ENCODE measurements at places on chromosomes 12 and 14.
A peak's percentile ranks its signal among the peaks of the same experiment; 100 is the strongest.

DNA sequence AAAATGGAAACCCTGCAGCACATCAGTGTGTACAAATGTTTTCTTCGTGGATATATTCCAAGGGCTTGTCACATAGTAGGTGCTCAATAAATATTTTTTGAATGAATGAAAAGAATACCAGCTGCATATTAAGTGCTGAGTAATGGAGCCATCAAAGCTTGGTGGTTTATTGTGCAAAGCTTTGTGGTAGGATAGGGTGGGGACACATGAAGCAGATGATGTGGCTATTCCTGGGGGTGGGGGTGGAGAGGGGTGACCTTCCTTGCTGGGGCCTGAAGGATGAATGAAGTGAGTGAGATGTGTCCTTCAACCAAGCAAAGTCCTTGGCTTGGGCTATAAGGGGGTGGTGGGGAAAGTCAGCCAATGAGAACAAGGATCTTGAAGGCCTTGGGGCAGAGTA, 4.3 kb upstream of the KRT81 start:
- no peaks in the 10 kb centered on the region for H3K4me1 ChIP-seq
- DNase-seq, result no peak
- peaks cover 20% of the 10 kb centered on the region for H3K27me3 ChIP-seq
- H3K36me3 ChIP-seq, result no peaks in the 10 kb centered on the region

- peaks cover 51% of the 10 kb centered on the region for H3K4me1 ChIP-seq
- H3K4me3 ChIP-seq, result no peak overlapping the region
- H3K27ac ChIP-seq, result peak overlapping the region; percentile 88
Measured at GRCh38 chr12:117147639-117148038, 42.6 kb downstream of the FBXO21 start.

DNA sequence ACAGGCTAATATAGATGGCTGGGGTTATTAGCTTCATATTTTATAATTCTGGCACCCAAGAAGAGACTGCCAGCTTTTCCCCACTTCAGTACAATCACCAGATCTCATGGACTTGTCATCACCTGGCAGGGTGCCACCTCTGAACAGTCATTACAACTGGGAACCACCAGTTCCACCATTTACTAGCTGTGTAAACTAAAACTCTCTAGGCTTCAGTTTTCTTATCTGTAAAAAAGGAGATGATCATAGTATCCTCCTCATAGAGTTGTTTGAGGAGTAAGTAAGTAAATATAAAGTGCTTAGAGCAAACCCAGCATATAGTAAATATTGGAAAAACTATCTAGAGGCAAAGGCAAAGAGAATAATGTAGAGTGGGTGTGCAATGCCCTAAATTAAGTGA, 19.3 kb downstream of the CPNE8 start:
- H3K27ac ChIP-seq, result no peak overlapping the region
- no peak overlapping the region for H3K4me3 ChIP-seq
- H3K4me1 ChIP-seq, result no peaks in the 10 kb centered on the region
- DNase-seq, result no peak
- H3K36me3 ChIP-seq, result no peaks in the 10 kb centered on the region

DNA sequence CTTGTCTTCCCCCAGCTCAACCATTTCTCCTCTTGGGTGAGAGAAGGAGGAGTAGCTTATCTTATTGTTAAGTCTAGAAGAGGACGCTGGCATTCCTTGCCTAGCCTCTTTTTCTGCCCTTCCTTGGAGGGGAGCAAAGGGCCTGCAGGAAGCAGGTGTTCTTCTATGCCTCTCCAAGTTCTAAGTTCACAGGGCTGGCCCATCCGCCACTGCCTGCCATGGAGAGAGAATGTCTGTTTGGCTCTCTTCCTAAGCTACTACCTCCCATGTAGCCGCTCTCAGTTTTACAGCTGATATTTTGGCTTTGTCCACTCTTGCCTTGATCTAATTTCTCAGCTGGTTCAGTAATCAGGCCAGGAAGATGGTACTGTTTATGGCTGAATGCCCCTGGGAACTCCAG, 201.2 kb downstream of the NTF3 start:
- no peaks in the 10 kb centered on the region for H3K4me1 ChIP-seq
- DNase-seq, result no peak
- H3K27ac ChIP-seq, result no peak overlapping the region
- peaks cover 7% of the 10 kb centered on the region for H3K27me3 ChIP-seq
- no peaks in the 10 kb centered on the region for H3K36me3 ChIP-seq

DNA sequence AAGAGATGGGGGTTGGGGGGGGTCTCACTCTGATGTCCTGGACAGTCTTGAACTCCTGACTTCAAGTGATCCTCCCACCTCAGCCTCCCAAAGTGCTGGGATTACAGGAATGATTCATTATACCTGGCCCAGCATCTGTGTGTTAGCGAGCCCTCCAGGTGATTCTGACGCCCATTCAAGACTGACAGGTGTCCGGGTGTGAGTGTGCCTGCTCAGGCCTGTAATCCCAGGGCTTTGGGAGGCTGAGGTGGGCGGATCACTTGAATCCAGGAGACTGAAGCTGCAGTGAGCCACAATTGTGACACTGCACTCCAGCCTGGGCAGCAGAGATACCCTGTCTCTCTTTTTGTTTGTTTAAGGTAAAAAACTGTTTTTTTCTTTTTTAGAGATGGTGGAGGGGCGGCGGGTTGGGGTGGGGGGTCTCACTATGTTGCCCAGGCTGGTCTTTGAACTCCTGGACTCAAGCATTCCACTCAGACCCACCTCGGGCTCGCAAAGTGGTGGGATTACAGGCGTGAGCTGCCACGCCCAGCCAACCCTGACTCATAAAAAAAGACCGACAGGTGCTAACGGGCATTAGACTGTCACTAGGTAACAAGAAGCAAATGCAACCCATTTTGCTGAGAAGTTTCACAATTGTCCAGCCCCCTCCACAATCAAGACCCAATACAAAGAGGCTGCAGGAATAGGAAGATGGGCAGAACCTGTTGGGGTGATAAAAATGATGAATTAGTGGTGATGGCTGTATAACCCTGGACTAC, 4.7 kb downstream of the VSIG10 start:
- H3K36me3 ChIP-seq, result no peaks in the 10 kb centered on the region
- H3K4me1 ChIP-seq, result peaks cover 4% of the 10 kb centered on the region
- H3K4me3 ChIP-seq, result no peak overlapping the region
- no peak overlapping the region for H3K27ac ChIP-seq
